T-helper 17 cell (primary cell): ENCODE measurements at places on chromosomes 7 and 10.

GRCh38 chr7:69575651-69576050 lies 22.6 kb upstream of the AUTS2 start:
- DNase-seq = no peak

- DNase-seq = no peak
These were observed 12.8 kb downstream of the SUGCT start for GRCh38 chr7:40147371-40148246.

GRCh38 chr10:64486149-64486548 lies 964.9 kb downstream of the REEP3 start:
- no peak for DNase-seq

DNA sequence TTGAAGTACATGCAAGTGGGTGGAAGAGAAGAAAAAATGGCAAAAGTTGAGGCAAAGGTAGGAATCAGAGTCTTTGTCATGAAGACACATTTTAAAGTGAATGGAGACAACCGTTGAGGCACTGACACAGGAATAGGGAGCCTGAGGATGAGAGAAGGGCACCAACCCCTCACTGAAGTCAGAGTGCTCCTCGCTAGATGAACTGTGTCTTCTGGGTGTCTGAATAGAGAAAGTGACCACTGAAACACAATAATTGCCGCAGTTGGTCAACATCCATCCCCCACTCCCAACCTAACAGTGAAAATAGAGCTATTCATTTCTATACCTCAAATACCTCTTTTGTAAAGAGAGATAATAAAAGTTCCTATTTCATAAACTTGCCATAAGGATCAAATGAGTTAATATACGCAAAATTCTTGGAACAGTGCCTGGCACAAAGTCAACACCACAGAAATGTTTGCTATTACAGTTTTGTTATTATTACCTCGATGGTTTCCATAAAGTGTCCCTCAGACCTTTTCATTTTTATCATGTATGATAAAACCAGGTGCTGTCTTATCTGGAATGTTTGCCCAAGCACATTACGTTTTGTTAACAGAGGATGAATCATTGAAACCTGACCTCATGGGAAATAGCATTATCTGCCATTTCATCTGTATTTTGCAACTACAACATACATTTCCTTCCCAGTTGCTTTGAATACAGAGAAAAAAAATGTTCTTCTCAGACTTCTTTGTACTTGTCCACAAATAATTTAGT lies 61.8 kb upstream of the SP4 start:
- DNase-seq = no peak

DNA sequence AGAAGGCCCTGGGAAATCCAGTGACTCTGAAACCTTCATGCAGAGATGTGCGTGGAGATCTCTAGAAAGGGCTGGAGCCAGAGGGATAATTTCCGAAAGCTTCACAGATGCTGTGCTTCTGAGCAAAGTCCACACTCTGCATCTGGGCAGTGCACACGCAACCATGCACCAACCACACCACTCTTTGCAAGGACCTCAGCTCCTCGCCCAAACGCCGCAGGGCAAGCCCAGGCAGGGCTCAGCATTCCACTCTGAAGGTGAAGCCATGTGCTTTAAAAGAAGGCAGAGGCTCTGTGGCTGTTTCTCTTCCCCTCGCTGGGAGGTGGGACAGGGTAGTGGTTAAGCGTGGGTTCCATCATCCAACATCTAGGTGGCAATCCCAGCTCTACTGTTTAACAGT lies 48.4 kb downstream of the ASB13 start:
- DNase-seq = no peak

DNA sequence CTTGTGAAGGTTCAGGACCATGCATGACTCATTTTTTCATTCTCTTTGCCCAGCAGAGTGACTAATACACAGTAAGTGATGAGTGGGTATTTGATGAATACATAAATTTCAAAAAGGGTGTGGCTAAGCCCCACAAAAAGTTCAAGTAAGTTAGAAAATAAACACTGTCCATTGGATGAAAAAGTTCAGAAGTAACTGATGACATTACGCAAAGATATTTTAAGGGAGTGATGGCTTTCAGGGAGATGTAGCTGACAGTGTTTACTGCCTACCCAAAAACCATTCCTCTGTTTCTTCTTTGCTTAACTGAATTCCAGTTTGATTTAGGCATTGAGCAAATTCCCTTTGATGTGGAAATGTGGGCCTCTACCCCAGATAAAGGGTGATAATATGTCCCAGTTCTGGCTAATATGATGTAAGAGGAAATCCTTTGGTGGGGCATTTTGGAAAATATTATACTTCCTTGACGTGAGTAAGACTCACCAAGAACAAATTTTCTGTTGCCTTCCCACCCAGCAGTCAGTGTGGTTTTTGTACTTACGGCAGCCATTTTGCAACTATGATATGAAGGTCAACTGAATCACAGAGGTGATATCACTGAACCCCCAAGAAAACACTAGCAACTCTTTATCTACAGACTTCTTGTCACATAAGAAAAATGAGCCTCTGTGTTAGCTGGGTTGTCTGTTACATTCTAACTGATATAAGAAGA lies 29.0 kb upstream of the EBLN1 start:
- no peak for DNase-seq

GRCh38 chr7:148391591-148391990 lies 199.0 kb upstream of the C7orf33 start:
- no peak for DNase-seq

- DNase-seq = no peak
These were observed 664.0 kb downstream of the SDK1 start for GRCh38 chr7:3964980-3965606.

DNA sequence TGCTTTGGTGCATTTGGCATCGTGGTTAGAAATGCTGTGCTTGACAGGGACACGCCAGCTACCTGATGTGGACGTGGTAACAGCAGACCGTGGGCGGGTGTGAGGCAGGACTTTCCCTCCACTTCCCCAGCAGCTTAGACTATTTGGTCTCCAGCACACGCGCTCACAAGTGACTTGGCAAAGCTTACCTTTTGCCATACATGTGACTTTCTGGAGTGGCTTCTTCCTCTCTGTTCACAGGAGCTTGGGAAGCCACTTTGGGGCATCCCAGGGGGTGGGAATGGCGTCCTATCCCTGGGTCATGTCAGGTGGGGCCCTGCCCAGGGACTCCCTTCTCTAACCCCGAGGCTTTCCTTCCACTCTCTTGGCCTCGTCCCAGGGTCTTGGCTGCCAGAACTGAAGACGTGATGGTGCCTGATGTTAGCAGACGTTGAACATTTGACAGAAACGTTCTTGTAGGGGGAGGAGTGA lies 228.7 kb upstream of the KLF6 start:
- DNase-seq = no peak
